HS-5 (cell line): ENCODE measurements at places on chromosomes 12 and 14.

DNA sequence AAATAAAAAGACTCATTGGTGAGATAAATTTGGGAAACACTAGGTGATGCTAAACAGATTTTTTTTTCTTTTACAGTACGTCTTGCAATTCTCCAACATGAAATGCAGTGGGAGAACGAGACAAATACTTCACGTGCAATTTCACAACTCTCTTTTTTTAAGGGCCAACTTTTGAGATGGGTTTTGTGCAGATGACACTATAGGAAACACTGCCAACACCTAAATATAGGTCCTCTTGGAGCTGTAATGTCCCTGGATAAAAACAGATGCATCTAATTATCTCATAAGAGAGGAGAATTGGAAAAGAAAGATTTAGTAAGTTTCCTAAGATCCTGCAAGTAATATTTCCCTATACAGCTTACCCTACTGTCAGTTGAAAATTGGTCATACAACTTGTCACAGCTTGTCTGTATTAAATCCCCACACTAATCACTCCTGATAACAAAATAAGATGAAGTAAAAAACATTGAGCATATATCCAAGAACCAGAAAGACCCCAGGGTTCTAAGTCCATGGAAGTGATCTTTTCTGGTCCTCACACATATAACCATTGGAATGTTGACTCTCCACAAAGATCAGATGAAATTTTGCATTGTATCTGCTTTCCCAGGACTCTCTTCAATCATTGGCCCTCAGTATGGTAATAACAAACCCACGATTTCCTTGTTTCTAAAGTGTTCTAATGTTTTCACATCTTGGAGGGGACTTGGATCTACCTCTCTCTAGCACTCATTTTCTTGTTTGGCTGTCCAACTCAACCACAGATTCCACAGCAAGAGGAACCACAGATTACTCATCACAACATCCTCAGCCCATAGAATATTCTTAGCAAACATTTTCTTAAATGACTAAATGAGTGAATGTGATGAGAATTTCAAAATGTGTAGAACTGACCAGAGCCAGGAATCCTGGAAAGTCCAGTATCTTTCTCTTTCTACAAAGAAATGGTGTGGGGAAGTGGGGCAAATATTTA, 769.4 kb upstream of the USP15 start:
- peak; percentile 47 for DNase-seq

- no peak for DNase-seq
These were observed 177.5 kb downstream of the SLC2A13 start for GRCh38 chr12:39928181-39928899.

DNA sequence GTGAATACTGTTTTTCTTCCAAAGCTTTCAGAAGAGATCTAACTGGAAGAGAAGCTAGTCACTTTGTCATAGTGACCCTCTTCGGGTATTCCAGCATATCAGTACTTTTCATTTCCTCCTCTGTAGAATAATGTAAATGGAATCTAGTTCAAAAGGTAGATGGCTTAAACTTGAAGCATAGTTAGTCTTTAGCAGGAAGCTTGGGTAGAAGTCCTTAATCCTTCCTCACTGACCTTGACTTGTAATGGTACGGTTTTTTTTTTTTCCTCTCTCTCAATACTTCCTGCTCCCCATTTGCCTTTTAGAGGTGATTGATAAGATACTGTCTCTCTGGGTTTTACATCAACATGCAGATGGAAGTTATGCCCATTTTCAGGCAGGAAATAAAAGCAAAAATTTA, 1.7 kb downstream of the FBXO34 start:
- DNase-seq = no peak

- DNase-seq = peak; percentile 37
These were observed 84.9 kb downstream of the SRGAP1 start for GRCh38 chr12:63929426-63929825.

- DNase-seq = no peak
These were observed 163.6 kb downstream of the RIMBP2 start for GRCh38 chr12:130552483-130552996.

DNA sequence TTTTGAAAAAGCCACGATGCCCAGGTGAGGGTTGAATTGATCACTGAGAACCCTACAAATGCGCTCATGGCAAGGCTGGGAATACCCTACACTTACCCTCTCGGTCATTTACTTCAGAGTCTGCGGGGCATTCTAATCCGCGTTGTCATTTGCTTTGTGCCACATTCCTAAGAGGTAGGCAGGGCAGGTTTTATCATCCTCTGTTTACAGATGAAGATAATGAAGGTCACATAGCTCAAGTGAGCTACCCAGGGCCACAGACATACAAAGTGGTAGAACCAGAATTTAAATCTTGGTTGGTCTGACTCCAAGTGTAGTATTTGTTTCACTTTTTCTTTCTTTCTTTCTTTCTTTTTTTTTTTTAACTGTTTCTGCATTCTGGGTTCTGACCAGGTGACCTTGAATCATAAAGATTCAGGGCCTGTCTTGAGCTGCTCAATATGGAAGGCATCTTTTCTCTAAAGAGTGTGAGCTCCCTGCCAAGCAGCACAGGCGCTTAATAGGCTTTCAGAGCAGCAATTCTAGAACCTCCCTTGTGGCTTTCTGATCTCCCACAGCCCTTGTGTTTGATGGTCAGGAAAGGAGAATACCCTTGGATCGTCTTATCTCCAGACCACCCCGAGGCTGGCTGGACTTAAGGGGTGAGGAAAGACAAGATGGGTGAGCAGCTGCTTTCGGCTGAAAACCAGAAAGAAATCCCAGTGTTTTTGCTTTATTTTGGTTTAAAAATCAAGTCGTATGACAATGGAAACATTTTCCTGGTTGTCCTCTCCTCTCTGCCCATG, 662 bp upstream of the BATF start:
- DNase-seq = no peak

GRCh38 chr12:106125351-106126095, 13.2 kb downstream of the NUAK1 start:
- DNase-seq = no peak

GRCh38 chr12:115798309-115798917, 479.1 kb downstream of the MED13L start:
- DNase-seq = no peak

GRCh38 chr12:53456654-53457366, 4.9 kb downstream of the PCBP2 start:
- DNase-seq = no peak

GRCh38 chr12:100508751-100509150, 35.1 kb downstream of the NR1H4 start:
- DNase-seq = no peak
